ENCODE measurements at places on chromosomes 1 and 21. TPM values are rescaled to one million over a fixed set of nuclear protein-coding genes. Genes with fewer than 3 reads are reported as not detected.

Gene OR2T2
- total RNA-seq: not detected

DNA sequence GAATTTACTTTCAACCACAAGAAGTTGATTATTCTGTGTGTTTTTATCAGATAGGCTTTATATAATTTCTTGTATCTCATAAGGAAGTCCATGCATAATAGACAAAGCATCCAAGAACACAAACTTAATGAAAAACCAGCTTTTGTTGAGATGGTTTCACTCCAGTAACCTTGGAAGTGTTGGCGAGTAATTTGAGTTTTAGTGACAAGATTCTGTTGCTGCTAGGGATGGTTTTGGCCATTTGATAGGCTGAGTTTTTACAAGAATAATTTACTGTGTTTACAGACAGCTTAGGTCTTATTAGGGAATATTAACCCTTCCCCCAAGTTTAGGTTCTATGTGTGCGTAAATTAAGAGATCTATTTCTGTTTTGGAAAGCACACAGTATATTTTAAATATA is 513.6 kb downstream of the USP25 start:
- no peak for DNase-seq

Gene MTMR11
- 10.3 TPM for total RNA-seq

GRCh38 chr1:240402326-240402725 is 209.6 kb downstream of the GREM2 start:
- DNase-seq: no peak

GRCh38 chr1:101407505-101408211 is 170.8 kb downstream of the S1PR1 start:
- DNase-seq: no peak

DNA sequence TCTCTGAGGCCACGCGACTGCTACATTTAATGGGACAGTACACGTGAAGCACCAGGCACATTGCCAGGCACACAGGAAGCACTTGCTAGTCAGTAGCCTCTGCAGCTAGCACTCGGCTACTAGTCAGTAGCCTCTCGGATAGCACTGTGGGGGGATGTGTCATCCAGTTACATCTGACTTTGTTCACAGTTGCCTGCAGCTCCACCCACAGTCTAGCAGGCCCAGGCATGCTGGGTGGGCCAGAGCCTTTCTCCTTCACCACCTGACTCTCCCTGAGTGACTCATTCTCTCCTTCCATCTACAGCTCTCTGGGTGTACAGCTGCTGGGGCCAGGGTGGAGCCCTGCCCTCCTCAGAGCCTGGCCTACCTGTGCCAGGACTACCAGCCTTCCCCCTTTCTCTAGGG is 51.5 kb downstream of the PTPRF start:
- DNase-seq: no peak

GRCh38 chr1:224615861-224616755 is at the start of gene CNIH3:
CNIH3 (plus strand) TSS chr1:224616317; CDS start chr1:224617175, 858 bp downstream.
- peak; percentile 53 for DNase-seq

GRCh38 chr1:46635205-46635604 is 18.6 kb upstream of the MOB3C start:
- no peak for DNase-seq

DNA sequence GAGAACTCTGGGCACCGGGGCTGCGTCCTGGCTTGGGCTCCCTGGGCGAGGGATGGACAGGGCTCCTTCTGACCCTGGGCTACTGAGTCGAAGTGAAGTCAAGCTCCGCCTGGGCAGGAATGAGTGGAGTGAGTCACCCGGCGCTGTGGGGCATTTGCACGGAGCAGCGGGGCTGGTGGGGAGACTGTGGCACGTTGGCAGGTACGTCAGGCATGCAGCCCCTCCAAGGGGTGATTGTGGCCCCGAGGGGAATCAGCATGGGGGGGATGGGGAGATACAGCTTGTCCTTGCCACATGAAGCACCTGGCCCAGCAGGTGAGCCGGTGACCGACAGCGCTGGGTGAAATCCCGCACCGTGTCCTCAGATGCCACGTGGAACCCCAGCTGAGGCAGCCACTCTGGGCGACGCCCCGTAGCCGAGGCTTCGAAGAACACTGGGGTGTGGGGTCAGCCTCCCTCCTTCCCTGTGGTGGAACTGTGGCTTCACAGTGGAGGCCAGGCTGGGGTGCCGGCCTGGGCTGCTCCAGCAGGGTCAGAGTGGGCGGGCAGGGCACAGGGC is 62.3 kb downstream of the COL18A1 start:
- no peak for DNase-seq

Gene OR14A16
- not detected for total RNA-seq

GRCh38 chr1:166676981-166677380 is 162.3 kb upstream of the POGK start:
- no peak for DNase-seq

DNA sequence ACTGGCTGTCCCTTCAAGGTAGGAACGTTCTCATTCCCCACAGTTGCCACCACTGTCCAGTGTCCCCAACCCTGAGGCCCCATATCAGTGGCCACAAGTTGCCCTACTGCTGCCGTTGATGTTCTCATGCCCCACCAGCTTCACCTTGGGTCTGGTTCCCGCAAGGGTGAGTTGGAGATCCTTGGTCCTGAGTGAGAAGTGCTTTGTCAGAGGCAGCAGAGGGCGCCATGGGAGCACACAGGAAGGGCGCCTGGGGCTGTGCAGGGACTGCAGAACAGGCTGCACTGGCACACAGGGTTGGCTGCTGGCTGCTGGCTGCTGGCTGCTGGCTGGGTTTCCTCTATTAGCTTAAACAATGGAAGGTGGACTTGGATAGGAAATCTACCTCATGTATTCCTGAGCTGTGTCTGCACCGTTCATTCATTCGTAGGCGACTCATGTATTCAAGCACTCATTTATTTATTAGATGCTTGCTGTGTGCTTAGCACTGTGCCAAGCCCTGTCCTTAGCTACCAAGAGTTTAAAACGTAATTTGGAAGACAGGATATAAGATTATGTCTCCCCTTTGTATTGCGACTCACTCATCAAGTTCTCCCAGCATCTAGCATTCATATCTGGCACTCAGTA is 2.1 kb upstream of the S100A9 start:
- peak; percentile 65 for DNase-seq

Gene CD1B
- total RNA-seq: not detected

DNA sequence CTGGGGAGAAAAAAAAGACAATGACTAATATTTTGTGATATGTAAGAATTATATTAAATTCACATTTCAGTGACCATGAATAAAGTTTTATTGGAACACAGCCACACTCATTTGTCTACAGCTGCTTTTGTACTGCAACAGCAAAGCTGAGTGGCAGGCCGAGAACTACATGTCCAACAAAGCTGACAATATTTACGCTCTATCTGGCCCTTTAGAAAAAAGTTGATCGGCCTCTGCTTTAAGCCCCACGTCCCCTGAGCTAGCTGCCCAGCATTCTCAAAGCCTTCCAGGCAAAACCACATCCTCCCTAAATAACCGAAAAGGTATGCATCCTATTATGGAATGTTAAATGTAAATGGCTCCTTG is 8.6 kb downstream of the SLC2A1 start:
- DNase-seq: no peak

- no peak for DNase-seq
Observed at GRCh38 chr1:208935517-208936187, 647.9 kb upstream of the CAMK1G start.

DNA sequence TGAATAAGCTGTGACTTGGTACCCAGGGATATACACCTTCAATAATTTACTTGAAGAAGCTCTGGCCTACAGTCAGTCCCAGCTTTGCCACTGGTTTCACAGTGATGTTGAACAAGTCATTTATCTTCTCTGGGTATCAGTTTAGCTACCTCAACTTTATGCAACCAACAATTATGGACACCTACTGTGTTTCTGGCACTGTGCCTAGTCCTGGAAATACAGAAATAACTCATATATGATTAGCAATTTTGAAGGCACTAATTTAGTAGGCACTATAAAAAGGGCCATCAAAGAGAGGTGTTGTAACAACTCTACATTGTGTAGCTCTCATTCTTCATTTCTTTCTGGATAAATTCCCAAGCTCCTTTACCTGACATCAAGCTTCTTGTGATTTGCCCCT is 88.6 kb upstream of the SPATA6 start:
- no peak for DNase-seq

DNA sequence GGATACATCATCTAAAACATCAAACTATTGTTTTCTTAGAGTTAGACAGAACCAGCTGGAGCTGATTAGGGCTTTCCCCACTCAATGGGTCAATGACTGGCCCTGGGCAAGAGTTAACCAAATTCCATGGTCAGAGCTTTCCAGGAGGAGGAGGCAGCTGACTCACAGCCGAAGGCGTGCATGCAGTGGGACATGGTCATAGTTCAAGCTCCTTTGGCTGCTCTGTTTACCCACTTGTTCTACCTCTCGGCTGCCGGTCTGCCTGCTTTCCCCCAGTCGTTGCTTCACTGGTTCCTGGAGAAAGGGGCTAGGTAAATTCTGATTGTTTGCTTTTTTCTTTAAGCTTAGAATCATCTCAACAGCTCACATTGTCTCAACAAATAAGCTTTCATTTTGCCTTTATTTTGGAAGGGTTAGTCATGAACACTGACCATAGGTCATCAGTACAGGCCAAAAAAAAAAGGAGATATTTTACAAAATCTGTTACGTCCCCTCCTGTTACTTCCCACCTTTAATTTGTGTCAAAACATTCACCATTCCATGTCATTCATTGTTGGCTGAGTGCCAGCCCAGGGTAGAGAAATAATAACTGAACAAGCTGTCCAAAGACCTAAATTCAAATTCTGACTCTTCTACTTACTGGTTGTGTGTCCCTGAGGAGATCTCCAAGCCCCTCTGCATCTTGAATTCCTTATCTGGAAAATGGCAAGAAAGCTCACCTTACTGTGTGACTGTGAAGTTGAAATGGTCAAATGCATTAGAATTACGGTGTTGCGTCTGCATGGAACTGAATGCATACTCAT is 12.0 kb downstream of the MAB21L3 start:
- no peak for DNase-seq

Gene UQCRHL
- 2.4 TPM for total RNA-seq

DNA sequence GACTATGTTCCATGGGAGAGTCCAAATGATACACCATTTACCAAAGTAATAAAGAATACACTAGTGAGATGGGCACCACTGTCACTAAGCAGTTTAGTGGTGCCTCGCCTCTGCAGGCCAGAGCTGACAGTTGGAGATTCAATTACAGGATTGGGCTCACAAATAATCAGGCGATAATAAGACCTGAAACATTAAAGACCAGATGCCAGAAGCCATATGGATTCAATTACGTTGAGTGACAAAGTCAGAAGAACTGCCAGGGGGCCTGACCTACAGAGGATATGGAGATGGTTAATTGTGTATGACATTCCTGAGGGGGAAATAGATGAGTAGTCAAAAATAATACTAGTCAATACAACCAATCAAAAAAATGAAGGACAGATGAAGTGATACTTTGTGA is 65.2 kb upstream of the ST6GALNAC5 start:
- DNase-seq: no peak

DNA sequence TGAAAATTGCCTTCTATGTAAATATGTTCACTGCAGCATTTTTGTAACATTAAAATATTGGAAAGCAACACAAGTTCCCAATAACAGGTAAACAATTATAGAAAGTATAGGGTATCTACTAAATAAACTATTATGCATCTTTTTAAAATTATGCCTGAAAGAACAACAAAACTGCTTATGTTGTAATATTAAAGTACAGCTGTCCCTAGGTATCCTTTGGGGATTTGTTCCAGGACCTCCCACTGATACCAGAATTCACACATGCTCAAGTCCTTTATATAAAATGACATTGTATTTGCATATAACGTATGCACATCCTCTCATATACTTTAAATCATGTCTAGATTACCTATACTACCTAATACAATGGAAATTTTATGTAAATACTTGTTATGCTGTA is 121.8 kb upstream of the TNFSF4 start:
- no peak for DNase-seq

GRCh38 chr1:174028495-174028894 is 6.3 kb upstream of the RC3H1 start:
- no peak for DNase-seq

Measured in endothelial cell (in vitro differentiated cells).